ENCODE measurements at places on chromosomes 6 and 20.
A peak's percentile ranks its signal among the peaks of the same experiment; 100 is the strongest.

- DNase-seq, result no peak
Measured at GRCh38 chr6:144279484-144280150, 5.5 kb upstream of the UTRN start.

- DNase-seq, result no peak
Measured at GRCh38 chr6:32115623-32116022, 6.5 kb upstream of the TNXB start.

DNA sequence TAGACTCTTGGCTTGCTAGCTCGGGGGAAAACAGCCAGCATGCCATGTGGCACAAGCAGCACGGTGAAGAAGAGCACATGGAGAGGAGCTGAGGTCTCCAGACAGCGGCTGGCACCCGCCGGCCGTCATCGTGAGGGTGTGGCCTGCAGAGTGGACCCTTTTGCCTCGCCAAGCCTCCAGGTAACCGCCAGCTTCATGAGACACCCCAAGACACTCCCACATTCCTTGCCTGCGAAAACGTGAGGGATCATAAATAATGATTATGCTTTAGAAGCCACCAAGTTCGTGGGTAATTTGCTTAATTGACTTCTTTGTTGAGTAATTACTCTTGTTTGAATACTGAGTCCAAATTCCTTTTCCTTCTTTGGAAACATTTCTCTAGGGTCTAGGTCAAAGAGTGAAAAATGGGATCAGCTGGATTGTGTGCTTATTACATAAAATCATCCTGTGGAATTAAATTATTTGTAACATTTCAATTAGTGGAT, 23.2 kb downstream of the FAM50B start:
- DNase-seq, result no peak

- peak; percentile 87 for DNase-seq
Measured at GRCh38 chr6:43391440-43392031, 22.1 kb upstream of the ZNF318 start.

- no peak for DNase-seq
Measured at GRCh38 chr6:77446249-77446648, 17.0 kb downstream of the HTR1B start.

DNA sequence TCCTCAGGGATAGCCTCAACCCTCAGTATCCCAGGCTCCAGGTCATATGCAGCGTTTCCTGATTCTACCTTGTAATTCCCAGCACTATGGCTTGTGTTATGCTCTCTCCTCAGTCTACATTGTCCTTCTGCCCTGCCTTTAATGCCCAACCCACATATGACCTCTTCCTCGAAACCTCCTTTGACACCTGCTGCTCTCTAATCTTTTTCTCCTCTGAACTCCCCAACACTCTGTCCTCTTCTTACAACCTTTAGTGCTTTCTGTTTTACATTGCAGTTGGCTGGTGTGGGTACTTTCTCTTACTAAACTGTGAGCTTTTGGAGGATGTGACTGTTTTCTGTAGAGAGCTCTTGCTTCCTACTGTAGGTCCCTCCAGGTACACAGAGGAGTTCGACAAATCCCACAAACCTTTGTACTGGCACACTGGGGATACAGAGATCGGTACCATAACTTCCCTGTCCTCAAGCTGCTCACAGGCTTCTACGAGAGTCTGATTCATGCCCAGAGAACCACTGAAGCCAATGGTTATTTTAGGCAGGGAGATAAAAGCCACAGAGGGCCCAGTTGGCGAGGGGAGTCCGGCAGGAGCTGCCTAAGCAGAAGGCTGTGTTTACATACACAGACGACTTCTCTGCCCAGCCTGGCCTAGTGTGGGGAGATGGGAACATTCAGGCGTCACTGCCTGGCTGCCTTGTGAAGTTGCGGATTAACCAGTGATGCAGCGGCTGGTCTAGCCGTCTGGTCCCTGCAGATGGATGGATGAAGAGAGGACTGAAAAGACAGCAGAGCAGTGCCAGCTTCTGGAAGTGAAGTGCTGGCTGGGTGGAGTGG, 8.4 kb upstream of the EPB41L1 start:
- no peak for DNase-seq

Measured in common myeloid progenitor, CD34-positive (primary cell).